ENCODE measurements at places on chromosomes 3 and 15.

DNA sequence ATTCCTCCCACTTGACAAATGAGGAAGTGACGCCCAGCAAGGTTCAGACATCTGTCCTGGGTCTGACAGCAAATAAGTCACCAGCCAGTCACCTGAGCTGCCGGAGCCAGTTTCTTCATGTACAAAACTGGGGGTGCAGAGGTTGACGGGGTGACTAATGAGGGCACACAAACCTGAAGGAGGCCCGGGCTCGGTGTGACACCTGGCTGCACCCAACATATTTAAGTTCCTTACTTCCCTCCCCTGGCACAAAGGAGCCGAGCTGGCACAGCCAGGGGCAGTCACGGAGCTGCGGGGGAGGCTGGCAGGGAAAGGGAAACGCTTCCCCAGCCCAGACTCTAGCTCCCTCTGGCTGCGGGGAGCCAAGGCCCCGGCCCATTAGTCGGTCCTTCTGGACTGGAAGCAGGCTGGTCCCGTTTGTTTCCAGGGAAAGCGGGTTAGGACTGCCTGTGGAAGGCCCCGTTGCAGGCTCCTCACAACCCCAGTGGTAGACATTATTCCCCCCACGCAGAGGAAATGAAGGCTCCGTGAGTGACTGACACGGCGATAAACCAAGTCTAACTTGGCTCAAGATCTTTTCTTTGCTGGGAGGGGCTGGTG, 2.3 kb downstream of the FBXL22 start:
- no peak for DNase-seq

DNA sequence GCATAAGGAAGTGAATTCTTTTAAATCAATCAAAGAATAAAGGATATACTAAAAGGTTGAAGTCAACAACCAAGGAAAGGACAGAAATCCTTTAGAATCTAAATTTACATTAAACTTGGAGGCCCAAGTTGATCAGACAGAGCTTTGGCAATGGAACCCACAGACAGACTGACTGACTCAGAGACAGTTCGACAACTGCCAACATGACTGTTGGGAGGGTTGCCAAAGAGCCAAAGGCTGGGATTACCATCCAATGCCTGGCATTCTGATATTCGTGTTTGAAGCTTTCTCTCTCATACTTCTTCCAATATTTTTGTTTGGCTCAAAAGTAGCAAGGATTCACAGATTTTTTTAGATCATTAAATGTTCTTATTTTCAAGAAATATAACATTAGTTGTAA, 406.1 kb downstream of the PLCL2 start:
- DNase-seq, result no peak

- no peak for DNase-seq
Observed at GRCh38 chr3:138135833-138136194, 3.6 kb upstream of the A4GNT start.

- DNase-seq, result no peak
Observed at GRCh38 chr3:54954022-54954421, 26.2 kb upstream of the LRTM1 start.

- DNase-seq, result no peak
Observed at GRCh38 chr3:179164857-179165256, 16.7 kb downstream of the PIK3CA start.

DNA sequence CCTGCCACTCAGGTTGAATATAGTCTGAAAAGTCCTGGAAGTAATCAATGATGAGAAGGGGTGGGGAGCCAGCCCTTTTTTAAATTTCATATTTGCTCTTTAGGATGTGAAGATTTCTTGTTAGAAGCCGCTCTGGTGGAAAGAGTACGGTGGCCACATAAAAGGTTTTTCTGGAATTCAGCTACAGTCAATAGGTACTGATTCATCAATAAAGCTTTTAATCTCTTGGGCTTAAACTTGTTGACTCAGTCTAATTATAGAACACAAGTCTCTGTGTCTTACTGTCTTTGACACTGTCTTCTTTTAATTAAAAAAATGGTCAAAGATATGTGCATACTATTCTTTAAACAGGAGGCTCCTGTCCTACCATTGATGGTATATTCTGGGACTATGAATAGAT, 99.9 kb upstream of the TP63 start:
- DNase-seq, result no peak

DNA sequence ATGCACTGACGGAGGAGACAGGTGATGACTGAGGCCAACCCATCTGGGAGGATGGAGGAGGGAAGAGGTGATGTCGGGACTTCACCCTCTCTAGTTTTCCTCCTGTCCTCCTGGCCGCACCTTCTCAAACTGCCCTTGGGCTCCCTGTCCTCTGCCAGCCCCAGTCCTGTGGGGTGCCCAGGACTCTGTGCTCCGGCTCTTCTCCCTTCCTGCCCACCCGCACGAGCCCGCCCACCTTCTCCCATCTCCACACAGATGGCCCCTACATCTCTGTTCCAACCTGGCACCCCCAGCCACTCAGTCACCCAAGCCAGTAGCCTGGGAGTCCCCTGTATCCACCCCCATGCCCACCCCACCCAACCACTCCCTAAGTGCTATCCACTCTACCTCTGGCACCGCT, 206.7 kb upstream of the LINGO1 start:
- no peak for DNase-seq

DNA sequence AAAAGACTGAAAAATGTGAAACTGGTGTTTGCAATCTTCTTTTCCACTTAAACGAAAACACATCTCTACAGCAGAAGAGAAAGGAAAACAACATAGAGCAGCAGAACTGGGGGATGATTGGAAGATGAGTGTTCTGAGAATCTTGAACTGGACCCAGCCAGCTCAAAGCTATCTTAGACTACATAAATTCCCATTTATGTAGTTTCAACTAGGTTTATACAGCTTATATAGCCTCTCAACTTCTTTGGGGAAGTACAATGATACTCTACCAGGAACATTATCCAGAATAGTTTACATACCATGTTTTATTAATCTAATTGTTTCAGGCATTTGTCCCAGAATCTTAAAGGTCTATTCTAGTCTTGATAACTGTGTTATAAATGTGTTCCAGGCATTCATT, 658.2 kb upstream of the LMCD1 start:
- DNase-seq, result no peak
